ENCODE measurements at places on chromosomes 13 and 19.

DNA sequence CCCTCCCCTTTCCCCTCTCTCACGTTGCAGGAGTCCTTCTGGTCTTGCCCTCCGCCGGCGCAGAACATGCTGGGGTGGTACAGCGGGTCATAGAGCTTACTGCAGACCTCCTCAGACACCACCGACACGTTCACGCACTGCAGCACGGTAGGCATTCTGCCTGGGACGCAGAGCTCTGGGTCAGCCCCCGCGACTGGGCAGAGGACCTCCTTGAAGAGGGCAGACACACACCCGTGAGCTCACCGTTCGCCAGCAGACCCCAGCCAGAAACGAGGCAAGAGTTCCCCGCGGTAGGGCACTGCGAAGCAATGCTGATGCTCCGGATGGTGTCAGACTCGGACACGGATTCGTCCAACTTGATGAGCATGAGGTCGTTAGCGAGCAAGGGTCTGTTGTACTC is 2.9 kb downstream of the KLK4 start:
- DNase-seq = no peak

- no peak for DNase-seq
These were observed 7.5 kb upstream of the MEX3D start for GRCh38 chr19:1575323-1576241.

GRCh38 chr13:29522044-29522685 is 73.3 kb downstream of the SLC7A1 start:
- no peak for DNase-seq

DNA sequence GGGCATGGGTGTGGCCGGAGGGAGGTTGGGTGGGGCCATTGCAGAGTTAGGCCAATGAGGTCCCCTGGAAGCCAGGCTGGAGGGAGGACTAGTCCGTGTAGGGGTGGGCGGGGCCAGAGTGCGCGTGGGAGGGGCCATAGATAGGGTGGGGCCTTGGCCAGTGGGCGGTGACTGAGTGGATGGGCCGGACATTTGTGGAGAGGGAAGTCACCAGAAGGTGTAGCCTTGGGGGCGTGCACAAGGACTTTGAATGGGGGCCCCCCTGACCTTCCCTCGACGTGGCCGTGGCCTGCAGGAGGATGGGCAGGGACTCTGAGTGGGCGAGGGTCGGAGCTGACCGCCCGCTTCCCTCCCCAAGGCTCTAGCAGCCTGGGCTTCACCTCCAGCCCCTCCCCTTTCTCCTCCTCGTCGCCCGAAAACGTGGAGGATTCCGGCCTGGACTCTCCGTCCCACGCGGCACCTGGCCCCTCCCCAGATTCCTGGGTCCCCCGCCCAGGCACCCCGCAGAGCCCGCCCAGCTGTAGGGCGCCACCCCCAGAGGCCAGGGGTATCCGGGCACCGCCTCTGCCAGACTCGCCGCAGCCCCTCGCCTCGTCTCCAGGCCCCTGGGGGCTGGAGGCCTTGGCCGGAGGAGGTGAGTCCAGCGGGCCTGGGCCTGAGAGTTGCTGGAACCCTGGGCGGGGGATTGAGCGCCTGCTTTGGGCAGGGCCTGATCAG is 16.5 kb upstream of the B3GNT3 start:
- peak; percentile 77 for DNase-seq

- DNase-seq = no peak
These were observed 4.6 kb downstream of the FARP1 start for GRCh38 chr13:98147521-98147920.

DNA sequence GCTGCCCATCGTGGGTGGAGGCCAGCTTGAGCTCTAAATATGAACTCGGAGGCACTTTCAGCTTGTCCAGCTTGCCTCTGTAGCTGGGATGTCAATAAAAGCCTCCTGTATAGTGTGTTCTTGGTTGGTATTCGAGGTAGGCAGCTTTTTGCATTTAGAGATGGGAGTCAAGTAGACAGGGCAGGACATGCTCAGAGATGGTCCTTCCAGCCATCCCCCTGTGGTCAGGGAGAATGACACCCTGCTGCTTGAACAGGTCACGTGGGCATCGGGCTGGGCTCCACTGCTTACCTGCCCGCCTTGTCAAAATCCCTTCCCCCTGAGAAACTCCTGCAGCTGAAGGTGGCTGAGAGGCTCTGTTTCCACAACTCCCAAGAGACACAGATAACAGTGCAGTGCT is 302.5 kb downstream of the ZNF536 start:
- DNase-seq = no peak

GRCh38 chr13:39512687-39513086 is 90.3 kb downstream of the LHFPL6 start:
- no peak for DNase-seq

GRCh38 chr13:27789495-27790303 is 2.6 kb upstream of the GSX1 start:
- no peak for DNase-seq

DNA sequence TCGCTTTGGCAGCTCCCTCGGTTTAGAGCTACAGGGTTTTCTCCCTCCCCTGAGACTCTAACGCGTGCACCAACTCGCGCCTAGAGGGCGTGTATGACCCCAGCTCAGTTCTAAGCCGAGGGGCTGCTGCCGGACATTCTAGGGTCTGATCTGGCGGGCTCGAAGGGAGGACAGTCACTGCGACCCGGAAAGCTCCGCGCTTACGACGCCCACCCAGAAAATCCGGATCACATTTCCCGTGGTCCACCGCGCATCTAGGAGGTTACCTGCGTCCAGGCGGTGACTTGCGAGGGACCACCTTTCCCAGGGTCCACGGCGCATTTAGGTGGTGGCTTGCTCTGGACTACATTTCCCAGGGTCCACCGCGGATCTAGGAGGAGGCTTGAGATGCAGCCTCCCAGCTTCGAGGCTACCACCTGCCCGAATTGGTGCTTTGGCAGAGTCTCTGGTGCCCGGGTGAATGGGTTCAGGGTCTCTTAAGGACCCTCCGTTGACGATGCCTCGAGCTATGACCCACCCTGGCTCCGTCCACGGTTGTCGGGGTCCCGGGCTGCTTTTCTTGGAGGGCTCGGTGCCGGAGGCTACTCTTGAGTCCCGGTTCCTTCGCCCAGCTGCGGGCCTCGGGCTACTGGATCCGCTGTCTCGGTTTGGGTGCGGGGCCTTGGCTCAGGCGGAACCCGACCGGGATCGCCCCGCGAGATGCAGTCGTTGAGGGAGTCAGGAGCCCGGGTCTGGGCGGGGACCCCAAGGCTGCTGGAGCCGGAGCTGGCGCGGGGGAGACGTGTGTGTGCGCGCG is 30.5 kb downstream of the ZNF146 start:
- DNase-seq = no peak

DNA sequence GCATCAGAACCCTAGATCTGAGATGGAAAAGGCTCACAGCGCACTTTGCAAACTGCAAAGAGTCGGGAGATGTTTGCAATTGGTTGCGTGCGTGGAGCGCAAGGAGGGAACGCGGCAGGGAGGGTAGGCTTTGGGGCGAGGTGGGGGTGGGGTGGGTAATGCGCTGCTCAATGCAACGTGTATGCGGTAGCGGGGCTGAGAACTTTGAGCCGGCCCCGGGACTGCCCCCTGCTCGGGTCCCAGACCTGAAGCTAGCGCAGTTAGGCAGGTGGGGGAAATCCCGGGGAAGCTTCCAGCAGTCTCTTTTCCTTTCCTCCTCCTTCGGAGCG is 971 bp downstream of the FOSB start:
- no peak for DNase-seq

DNA sequence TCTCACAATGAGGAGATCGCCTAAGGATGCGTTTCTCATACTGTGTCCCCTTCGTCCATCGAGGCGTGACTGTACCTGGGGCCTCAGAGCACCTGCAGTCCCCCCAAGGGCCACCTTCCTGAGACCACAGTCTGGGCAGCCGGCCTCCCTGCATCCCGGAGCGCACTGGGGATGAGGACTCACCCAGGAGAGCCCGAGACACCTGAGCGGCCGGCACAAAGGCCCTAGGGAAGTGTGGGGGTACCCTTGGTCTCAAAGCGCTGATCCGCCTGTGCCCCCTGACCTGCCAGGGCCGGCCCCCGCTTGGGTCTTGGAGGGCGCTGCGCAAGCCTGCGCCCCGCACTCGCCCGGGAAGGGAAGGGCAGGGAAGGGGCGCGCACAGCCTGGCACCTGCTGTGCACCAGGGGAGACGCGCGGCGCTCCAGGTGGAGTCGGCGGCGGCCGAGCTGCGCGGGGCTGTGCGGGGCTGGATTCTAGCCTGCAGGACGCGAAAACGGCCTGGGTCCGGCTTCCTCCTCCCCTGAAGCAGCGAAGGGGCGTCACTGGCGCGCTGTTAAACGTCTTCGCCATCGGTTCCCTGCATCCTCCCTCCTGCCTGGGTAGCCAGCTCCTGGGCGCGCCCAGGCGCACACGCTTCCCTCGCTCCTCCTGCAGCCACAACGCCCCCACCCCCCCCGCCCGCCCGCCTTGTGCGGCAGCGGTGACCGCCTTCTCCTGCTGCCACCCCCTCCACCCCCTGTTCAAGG is 13.6 kb upstream of the USP29 start:
- DNase-seq = no peak

DNA sequence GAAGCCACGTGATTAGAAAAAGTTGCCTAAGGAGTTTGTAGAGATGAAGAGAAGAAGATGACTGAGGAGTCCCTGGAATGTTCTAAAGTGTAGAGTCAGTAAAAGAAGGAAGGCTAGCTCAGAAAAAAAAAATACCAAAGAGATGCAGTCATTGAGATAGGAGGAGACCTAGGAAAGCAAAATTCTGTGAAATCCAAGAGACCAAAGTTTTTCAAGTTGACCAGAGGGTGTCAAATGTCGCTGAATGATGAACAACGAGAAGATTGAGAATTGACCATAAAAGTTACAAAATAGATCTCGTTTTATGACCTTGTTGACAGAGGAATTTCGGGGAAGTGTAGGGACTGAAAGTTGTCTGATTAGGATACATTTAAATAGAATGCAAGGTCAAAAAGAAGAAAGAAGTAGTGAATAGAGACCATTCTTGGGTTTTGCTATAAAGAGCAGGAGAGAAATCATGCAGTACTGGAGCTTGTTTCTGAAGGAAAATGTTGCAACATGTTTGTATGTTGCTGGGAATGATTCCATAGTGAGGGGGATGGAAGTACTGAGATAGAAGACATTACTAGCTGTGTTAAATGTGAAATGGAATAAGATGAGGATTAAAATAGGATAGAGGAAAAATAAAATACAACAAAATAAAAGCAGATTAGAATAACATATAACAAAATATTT is 30.2 kb upstream of the HTR2A start:
- no peak for DNase-seq

DNA sequence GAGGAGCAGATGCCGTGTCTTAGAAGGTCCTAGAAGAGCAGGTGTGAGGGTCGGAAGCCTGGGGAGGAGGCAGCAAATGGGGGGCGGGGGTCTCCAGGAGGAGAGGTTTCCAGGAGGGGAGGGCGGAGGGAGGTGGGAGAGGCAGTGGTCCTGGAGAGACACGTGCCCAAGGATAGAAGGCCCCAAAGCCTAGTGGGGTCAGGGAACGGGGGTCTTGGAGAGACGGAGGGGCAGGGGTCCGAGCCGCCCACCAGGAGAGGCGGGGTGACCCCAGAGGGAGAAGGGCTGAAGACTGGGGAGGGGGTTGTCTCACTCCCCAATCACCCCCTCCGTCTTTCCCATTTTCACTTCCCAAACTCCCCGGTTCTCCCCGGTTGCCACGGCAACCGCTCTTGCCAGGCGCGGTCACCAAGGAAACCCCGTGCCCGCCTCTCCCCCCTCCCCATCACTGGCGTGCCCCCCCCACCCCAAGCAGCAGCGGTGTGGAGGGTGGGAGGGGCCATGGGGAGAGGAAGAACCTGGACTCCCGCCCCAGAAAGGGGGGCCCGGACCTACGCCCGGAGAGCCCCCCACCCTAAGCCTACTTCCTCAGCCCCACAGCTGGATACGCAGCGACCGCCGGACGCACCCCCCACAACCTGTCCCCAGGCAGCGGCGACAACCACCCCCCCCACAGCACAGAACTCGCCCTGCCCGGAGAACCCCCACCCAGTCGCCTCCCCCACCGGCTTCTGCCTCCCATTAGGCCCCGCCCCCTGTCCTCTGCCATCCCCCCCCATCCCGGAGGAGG is 988 bp downstream of the LRRC4B start:
- no peak for DNase-seq

- DNase-seq = no peak
These were observed 345.8 kb downstream of the TBC1D4 start for GRCh38 chr13:75136151-75136550.

- DNase-seq = peak; percentile 96
These were observed 8.4 kb downstream of the EMP3 start for GRCh38 chr19:48333467-48334384.

DNA sequence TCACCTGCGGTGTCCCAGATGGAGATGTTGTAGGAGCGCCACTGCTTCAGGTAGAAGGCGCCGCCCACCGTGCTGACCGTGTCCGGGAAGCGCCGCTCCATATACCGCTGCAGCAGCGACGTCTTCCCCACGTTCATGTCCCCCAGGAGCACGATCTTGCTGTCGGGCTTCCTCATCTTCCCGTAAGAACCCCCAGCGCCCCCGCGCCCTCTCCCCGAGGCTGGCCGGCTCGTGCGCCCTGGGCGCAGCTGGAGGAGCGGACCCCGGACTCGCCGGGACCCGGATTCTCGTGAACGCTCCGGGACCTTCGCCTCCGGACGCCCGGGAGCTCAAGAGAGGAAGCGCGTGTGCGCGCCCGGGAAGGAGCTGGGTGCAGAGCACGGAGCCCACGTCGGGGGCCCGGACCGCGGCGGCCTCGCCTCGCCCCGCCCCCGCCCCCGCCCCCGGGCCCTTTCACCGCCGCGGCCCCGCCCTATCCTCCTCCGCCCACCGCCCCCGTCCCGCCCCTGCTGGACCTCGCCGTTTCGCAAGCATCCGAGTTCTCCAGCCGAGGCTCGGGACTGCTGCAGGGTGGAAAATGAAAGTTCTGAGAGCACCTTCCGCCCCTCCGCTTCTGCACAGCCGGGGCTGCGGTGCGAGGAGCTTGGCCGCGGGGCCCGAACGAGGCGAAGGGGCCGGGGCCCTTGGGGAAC is at the start of gene RAB20:
Gene RAB20, minus strand, starts transcription at position 379 of the 692 bp plus-strand sequence. Its CDS starts 203 bp downstream, at position 176.
- DNase-seq = no peak

- no peak for DNase-seq
These were observed 58.2 kb upstream of the USE1 start for GRCh38 chr19:17156947-17157302.

All from hematopoietic multipotent progenitor cell treated with erythropoietin and hydrocortisone succinate and interleukin-3 and kit ligand, for 8 days (in vitro differentiated cells).